Activated naive CD8-positive, alpha-beta T cell treated with anti-CD3 and anti-CD28 coated beads, Interleukin-2, amount 10 ng/mL, durations not matched to agents 7 days and 5 days (primary cell): ENCODE measurements at places on chromosomes 13 and 19.
A peak's percentile ranks its signal among the peaks of the same experiment; 100 is the strongest.

DNA sequence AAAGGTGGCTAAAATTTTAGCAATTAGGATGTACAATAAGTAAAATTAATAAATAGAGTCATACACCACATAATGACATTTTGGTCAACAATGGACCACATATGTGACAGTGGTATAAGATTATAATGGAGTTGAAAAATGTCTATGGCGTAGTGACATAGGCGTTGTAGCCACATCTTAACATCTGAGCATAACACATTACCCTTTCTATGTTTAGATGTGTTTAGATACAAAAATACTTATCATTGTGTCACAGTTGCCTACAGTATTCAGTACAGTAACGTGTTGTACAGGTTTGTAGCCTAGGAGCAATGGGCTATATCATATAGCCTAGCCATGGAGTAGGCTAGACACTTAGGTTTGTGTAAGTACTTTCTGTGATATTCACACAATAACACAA is 111.2 kb downstream of the LRCH1 start:
- no peak for DNase-seq

DNA sequence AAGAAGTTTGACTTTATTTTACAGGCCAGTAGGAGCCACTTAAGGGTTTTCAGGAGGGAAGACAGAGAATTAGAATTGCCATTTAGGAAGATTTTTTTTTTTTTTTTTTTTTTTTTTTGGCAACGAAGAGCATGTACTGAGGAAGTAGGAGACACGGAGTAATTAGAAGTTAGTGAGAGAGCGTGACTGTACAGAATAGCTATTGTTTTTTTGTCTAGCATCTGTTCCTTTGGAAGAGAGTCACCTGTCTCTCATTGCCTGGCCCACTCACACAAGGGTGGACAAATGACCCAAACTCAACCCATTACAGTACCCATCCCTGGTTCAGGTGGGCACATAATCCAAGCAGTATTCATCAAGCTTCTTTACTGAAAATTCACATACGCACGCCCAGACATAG is 166.7 kb downstream of the LACC1 start:
- no peak for DNase-seq

GRCh38 chr13:30396434-30397075 is 25.7 kb upstream of the UBE2L5 start:
- DNase-seq: no peak

- no peak for DNase-seq
Observed at GRCh38 chr13:26458196-26458749, 99.2 kb upstream of the WASF3 start.

GRCh38 chr13:68304286-68304893 is 1074.3 kb upstream of the PCDH9 start:
- DNase-seq: no peak

- DNase-seq: no peak
Observed at GRCh38 chr19:30895946-30896345, 453.3 kb downstream of the TSHZ3 start.

DNA sequence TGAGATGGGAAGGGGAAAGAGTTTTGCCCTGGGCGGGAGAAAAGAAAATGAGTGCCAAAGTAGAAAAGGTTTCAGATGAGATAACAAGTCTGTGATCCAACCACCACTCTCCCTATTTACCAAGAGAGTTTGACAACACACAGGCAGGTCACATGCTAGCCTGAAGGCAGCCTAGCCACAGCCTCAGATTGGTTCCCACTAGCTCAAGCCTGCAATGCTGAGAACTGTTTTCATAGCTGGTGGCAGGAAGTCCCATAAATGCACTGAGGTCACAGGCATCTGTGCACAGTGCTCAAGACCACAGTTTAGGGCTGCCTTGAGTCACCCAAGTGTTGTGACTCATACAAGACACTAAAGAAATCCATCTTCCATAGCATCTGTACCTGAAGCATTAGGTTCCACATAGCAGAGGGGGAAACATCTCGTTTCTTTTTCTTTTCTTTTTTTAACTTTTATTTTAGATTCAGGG is 18.5 kb upstream of the POP4 start:
- peak; percentile 51 for DNase-seq

GRCh38 chr19:5893296-5893903 is 10.2 kb downstream of the NDUFA11 start:
- no peak for DNase-seq

GRCh38 chr13:78298657-78299056 is 304.7 kb downstream of the POU4F1 start:
- DNase-seq: no peak

DNA sequence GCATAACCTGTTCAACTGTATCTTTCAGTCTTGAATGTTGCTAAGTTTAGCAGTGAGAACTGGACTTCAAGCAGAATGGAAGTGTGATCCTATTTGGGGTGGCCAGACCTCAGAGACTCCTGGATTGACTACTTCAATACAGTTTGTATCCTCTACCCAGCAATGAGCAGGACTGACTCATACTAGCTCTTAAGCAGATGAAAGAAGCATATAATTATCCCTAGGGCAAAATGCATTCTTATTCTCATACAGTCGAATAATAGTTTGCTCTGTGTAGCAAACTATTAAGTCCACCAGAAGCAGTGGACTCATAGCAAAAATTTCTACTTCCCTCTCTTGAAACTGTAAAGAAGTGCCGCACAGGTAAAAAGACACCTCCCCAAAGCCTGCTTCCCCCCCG is 46.4 kb upstream of the FAM216B start:
- no peak for DNase-seq

- DNase-seq: peak; percentile 36
Observed at GRCh38 chr19:57560049-57560491, 407 bp upstream of the ZNF550 start.

GRCh38 chr19:30226464-30227011 is 145.6 kb upstream of the ZNF536 start:
- DNase-seq: no peak

- DNase-seq: peak; percentile 80
Observed at GRCh38 chr13:110819203-110820014, 95.5 kb downstream of the ANKRD10 start.

- no peak for DNase-seq
Observed at GRCh38 chr13:73355134-73355533, 296.3 kb downstream of the KLF5 start.

DNA sequence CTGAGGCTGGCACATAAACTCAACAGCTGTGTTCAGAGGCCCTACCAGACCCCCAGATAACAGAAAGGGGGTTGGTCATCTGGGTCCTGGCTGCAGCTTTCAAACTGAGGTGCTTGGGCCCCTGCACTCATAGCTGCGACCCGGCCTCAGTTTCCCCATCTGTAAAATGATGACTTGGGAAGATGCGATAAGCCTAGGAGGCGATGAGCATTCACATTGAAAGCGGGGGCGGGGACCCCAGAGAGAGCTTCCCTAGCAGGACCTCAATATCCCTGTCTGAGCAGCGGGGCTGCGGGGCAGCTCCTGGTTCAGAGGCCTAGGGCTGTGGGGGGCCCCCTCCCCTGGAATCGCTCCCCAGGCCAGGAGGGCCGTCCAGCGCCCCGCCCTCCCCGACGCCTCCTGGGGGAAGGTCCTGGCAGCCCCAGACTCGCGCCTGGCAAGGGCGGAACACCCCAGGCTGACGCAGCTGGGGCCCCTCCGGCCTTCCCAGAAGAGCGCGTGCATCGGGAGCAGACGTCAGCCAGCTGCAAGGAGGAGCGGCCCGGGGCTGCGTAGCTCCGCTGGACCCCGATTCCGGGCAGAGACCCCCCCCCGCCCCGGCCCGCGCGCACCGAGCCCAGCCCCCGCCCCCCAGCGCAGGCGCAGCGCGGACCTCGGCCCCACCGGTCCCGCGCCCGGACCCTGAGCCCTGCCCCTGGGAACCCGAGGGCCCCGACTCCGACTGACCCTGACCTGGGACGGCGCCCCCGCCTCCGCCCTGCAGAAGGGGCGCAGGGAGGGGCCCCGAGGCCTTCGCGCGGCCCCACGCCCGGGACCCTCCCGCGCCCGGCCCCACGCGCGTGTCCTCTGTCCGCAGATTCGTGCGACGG is 3.5 kb downstream of the FSTL3 start:
- DNase-seq: peak; percentile 63

GRCh38 chr19:31613683-31614219 is 264.5 kb upstream of the TSHZ3 start:
- DNase-seq: no peak

- DNase-seq: no peak
Observed at GRCh38 chr19:11931051-11931450, 6.1 kb downstream of the ZNF700 start.

DNA sequence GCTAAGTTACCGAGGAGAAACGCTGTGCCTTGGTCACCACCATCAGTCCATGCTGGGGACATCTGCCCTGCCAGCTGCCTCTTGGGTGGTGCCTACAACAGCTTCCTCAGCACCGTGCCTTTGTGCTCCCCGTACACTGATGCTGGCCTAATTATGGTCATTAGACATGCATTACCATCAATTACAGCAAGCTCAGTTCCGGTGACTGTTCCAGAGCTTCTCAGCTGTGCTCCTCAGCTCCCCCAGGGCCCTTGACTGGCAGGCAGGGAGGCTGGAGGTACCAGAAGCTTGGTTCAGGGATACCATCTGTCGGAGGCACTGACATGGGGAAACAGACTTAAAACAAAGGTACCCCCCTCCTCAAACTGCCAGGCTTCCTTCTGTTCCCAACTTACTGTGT is 40.2 kb downstream of the CILP2 start:
- no peak for DNase-seq

DNA sequence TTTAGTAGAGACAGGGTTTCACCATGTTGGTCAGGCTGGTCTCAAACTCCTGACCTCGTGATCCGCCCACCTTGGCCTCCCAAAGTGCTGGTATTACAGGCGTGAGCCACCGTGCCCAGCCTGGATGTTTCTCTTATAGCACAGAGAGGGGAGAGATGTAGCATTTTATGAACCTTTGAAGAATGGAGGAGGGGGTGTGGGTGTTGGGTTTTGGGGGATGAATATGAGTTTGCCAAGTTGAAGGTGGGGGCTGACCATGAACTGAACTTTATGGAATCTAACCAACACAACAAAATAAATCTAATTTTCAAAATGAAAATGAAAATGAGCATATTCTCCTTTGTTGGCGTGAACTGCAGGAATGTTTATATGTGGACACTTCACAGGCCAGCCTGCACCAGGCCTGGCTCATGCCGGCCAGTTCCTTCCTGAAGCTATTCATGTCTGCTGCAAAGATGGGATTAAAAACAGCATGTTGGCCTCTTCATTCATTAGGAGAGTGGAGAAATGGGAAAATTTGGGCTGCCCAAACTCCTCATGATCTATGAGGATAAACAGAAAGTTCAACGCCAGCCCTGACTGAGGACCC is 39.5 kb upstream of the HOMER3 start:
- no peak for DNase-seq

GRCh38 chr13:93715866-93716265 is 489.3 kb downstream of the GPC6 start:
- no peak for DNase-seq

- DNase-seq: no peak
Observed at GRCh38 chr19:8392017-8392591, 1.9 kb downstream of the RAB11B start.

- peak; percentile 83 for DNase-seq
Observed at GRCh38 chr19:18340190-18340989, at the start of gene PGPEP1. PGPEP1 (plus strand) TSS chr19:18340598; CDS start chr19:18340682, 84 bp downstream.

- no peak for DNase-seq
Observed at GRCh38 chr13:111322916-111323331, 2.5 kb downstream of the TEX29 start.

DNA sequence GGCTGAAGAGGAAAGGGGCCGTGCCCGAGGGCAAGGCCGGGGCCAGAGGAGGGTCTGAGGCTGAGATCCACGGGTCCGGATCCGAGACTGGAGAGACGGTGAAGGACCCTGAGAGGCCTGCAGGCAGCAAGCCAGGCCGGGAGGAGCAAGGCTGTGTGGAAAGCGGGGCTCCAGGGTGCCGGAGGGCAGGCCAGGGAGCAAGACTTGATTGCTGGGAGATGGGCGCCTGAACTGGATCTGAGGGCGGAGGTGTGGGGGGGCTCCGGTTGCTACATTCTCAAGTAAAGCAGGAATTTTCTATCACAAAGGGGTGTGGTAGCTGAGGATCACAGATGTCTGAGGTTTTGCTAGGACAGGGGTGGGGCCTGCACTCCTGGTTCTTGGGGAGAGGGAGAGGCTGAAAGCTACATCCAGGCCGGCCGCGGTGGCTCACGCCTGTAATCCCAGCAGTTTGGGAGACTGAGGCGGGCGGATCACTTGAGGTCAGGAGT is 3.8 kb downstream of the MAMSTR start:
- DNase-seq: no peak

DNA sequence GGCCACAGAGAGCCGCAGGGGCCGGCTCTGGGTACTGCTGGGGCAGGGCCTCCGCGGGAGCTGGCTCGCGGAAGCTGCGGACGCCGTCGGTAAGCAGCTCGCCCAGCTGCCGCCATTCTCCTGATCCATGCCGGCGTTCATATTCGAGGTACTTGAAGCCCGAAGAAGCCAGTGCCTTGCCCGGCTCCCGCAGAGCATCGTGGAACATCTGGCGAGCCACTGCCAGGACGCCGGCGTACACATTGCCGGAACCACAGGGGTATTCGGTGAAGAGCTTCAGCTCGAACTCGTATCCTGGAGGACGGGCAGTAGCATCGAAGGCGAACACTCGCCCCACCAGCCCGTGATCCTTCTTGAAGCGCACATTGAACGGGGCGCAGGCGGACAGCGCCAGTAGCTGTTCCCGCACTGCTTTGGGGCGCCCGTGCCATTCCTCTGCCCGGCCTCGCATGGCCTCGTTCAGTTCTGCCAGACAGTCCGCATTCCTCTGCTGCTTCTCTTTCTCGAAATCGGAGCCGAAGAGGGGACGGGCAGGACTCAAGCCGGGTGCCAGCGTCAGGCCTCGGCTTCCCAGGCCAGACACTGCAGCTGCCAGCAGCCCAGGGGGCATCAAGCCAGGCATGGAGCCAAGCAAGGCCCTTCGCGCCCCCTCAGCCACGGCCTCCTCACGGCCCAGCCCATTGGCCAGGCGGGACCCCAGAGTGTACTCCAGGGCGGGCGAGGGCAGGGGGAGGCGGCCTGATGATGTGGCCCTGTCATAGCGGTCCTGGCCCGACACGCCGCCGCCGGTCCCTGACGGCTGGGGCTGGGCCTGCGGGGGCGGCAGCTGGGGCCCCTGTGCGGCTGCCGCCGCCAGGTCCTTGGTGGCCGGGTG is 1.0 kb downstream of the IRF2BP1 start:
- peak; percentile 58 for DNase-seq

- DNase-seq: no peak
Observed at GRCh38 chr19:16862826-16863415, 25.9 kb upstream of the F2RL3 start.

DNA sequence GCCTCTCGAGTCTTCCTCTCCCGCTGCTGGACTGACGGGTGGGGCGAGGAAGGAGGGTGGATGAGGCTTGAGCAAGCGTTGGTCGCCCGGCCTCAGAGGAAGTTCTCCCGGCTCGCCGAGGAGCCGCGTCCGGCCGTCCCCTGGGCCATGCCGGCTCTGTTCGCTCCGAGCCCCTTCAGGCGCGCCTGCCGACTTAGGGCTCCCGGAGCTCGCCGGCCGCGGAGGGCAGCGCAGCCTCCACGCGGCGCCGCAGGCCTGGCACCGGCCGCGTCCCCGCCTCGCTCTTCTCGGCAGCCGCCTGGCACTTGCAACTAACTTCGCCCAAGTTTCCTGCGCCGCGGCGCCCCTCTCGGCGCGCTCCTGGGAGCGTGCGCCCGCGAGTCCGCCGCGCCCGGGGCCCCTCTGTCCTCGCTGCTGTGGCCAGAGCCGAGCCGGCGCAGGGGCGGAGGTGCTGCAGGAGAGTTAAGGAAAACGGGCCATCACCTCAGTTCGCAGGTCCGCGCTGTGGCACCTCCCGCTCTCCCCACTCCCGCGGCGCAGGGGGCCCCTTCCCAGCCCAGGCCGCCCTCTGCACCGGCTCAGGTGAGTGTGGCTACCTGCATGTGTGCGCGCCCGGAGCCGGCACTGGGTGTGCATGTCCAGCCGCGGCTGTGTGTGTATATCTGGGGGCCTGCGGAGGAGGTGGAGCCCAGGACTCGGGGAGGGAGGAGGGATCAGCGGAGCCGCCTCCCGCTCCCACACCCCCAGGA is 641 bp upstream of the SOX21 start:
- peak; percentile 45 for DNase-seq
